Stimulated activated CD8-positive, alpha-beta memory T cell treated with anti-CD3 and anti-CD28 coated beads, Interleukin-4, amount 100 ng/mL, for 1 hour (primary cell): ENCODE measurements at places on chromosomes 11 and 22.

GRCh38 chr11:62104816-62105653 lies 18.8 kb upstream of the INCENP start:
- no peak for DNase-seq

DNA sequence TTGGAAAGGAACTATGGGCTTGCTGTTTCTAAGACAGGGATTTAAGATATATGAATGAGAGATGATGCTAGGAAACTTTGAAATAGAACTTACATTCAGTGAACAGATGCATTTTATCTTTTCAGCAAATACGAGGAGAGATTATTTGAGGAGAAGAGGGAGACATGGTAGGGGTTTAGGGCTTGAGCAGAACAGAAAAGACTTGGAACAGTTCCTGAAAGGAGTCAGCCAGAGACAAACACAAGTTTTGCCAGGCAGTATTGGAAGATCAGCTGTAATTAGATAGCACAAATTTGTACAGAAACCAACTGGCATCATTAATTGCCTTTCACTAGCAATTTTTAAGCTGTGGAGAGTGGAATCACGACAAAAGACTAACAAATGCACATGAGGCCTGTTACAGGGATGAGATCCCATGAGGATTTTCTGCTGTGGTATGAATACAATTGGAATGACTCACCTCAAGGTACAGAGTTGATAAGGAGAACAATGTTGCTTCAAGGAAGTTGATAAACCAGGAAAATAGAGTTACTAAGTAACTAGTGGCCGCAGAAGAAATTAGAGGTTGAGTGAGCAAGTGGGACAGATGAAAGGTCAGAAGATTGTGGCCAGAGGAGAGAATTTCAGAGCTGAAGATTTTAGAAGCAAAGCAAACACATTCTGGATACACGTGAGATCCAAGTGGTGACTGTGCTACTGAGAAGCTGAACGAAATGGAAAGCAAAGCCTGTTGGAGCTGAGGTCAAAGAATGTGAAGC lies 67.9 kb downstream of the CYB5R2 start:
- no peak for DNase-seq

- DNase-seq, result no peak
Observed at GRCh38 chr11:72702096-72702495, 27.9 kb upstream of the PDE2A start.

DNA sequence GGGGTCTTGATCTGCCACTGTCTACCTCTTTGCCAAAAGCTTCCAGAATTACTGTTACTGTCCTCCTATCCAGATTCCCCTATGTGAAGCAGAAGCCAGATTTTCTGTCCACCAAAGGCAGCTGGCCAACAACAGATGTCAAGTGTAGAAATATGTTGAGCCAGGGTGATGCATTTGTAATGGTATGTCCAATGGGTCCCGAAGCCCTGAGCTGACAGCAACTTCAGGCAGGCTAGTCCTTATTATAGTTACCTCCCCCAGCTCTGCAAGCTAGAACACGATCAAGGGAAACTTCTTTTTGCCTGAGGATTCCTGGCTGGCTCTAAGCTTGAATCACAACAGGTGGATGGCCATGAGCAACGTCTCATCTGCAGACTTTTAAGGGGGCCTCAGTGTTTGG lies 10.2 kb downstream of the PAMR1 start:
- DNase-seq, result no peak
